ENCODE measurements at places on chromosomes 5 and 9. TPM values are rescaled to one million over a fixed set of nuclear protein-coding genes. Genes with fewer than 3 reads are reported as not detected.
A peak's percentile ranks its signal among the peaks of the same experiment; 100 is the strongest.

DNA sequence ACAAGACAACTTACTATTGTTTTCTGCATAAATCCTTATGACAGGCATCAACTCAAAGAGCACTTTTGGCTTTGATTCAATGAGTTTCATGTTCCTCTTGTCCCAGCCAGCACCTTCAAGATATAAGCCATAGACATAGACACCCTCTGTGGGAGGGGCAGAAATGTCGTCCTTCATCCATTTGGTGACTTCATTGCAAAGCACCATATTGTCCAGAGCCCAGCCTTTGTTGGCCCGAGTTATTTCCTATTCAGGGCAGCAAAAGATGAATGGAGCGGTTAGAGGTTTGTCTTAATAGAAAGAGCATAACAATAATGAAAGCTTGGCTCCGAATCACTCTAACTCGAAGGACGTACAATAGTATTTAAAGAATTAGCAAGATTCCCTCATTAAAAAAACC, 243.9 kb downstream of the DNAH5 start:
- no peaks in the 10 kb centered on the region for H3K27me3 ChIP-seq
- no peaks in the 10 kb centered on the region for H3K36me3 ChIP-seq
- no peak overlapping the region for H3K4me3 ChIP-seq
- H3K4me1 ChIP-seq, result no peaks in the 10 kb centered on the region

GRCh38 chr5:16617274-16617968, 624 bp upstream of the RETREG1 start:
- peak overlapping the region; percentile 24 for H3K27ac ChIP-seq
- no peaks in the 10 kb centered on the region for H3K27me3 ChIP-seq
- H3K36me3 ChIP-seq, result no peaks in the 10 kb centered on the region

The CCL27 gene
- not detected for total RNA-seq

DNA sequence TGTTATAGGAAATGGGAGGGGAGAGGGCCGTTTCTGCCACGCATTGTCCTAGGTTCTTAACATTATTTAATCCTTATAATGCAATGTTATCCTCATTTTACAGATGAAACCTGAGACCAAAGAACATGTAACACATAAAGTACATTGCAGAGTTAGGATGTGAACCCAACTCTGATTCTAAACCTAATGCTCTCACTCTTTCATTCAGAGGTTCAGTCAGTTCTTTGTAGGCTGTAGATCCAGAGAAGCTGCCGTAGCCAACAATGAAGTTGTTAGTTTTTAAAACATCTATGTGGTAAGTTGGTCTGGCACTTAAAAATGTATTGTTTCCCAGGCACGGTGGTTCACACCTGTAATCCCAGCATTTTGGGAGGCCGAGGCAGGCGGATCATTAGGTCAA, 10.5 kb upstream of the PSMD5 start:
- DNase-seq, result no peak
- no peaks in the 10 kb centered on the region for H3K36me3 ChIP-seq
- H3K27me3 ChIP-seq, result no peaks in the 10 kb centered on the region
- H3K4me3 ChIP-seq, result no peak overlapping the region

- H3K4me1 ChIP-seq, result no peaks in the 10 kb centered on the region
- no peak overlapping the region for H3K4me3 ChIP-seq
- no peaks in the 10 kb centered on the region for H3K36me3 ChIP-seq
- DNase-seq, result no peak
These were observed 22.9 kb upstream of the DENND1A start for GRCh38 chr9:123952641-123953495.

The SHROOM1 gene
- 11.5 TPM for total RNA-seq

The IL7R gene
- 3.8 TPM for total RNA-seq

The OLFM1 gene
- total RNA-seq, result 10.4 TPM

The KCNV2 gene
- total RNA-seq, result not detected

The CDC14B gene
- total RNA-seq, result 12.2 TPM

DNA sequence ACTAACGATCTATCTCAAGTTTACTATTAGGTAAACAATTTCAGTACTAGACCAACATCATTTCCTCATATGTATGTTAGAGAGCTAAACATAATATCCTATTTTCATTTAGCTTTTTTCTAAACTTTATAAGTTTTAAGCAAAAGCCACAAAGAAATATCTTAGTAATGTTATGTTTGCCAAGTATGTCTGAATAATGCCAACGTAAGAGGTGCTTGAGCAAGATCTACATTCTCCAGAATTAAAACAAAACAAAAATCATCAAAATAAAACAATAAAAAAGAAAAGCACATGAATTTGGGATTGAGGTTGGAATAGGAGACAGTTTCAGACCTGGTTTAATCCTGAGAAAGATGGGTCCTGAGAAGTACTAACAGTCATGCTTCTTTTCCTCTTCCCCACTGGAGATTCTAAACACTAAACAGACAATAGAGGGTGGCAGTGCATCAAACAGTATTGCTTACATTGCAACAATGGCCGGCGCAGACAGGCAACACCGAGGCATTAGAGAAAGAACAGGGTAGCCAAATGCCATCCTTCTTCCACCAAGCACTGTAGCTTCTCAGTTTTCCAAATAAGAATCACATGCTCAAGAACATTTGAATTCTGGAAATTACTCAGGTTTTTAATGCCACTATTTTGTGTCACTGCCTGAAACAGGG, 33.6 kb downstream of the CSNK1A1 start:
- DNase-seq, result no peak
- peaks cover 4% of the 10 kb centered on the region for H3K36me3 ChIP-seq
- no peaks in the 10 kb centered on the region for H3K27me3 ChIP-seq
- H3K27ac ChIP-seq, result no peak overlapping the region

The DMRT1 gene
- total RNA-seq, result not detected

DNA sequence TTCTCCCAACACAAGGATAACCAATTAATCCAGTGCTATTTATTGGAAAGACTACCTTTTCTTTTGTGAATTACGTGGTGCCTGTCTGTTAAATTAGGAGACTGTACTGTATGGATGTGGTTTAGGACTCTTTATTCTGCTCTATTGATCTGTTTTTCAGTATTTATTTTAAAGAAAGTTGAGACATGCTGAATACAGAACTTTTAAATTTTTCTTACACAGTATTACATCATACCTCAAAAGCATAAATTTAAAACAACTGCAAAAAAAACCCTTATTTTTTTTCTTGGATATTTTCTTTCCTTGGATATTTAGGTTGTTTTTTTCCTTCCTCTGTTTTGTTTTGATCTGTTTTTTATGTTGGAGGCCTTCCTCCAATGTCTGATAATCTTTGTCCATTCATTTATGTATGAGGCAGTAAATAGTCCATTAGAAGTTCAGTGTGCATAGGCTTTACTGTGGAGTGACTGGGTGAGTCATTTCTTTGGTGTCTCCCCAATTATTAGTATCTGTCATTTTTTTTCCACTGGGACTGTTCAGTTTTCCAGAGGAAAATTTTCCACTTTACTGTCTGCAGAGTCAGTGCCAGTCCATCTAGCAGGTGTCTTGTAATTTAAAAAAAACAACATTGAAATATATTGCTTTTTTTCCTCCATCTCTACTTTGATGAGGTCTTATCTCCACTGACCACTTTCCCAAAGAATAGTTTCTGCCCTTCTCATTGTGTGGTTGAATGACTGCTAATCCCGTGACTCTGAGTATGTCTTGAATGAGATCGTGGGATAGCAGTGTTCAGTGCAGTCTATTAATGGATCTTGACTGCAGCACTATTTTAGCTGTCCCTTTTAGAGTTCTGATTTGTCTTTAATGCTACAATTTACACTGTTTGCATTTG, 15.2 kb downstream of the CYSTM1 start:
- peaks cover 32% of the 10 kb centered on the region for H3K4me1 ChIP-seq
- no peaks in the 10 kb centered on the region for H3K27me3 ChIP-seq
- no peak for DNase-seq
- H3K4me3 ChIP-seq, result no peak overlapping the region

The DMRT2 gene
- not detected for total RNA-seq

DNA sequence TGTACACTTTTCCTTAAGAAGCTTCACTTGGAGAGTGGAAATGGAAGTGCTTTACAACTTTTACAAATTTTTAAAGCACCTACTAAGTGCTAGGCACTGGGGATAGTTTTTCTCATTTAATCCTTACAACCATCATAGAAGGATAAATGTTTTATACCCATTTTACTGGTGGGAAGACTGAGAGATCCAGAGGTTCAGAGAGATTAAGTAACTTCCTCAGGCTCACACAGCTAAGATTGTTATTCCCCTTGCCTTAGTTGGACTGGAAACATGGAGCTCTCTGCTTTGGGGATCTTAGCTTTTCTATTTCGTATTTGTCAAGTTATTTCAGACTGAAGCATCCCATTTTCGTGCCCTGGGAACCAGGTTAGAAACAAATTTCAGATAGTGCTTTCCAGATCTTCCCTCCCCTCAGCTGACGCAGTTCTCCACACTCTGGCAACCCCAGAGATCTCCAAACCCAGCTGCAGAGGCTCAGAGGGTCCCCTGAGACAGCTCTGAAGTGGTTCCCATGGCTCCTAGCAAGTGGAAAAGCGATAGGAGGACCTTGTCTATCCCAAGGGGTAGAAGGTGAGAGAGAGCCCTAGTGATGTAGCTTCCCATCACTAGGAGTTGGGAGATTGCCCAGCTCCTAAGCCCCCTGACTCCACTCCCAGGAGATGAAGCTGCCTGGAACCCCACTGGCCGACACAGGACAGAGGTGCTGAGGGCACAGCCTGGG, 16.2 kb upstream of the GABBR2 start:
- no peak overlapping the region for H3K27ac ChIP-seq
- no peaks in the 10 kb centered on the region for H3K27me3 ChIP-seq
- H3K4me1 ChIP-seq, result no peaks in the 10 kb centered on the region

The NKD2 gene
- total RNA-seq, result 2.4 TPM

The NANS gene
- 31.0 TPM for total RNA-seq

Data from pancreas (tissue), 10 donors.